ENCODE measurements at places on chromosomes 13 and 19. TPM values are rescaled to one million over a fixed set of nuclear protein-coding genes. Genes with fewer than 3 reads are reported as not detected.
A peak's percentile ranks its signal among the peaks of the same experiment; 100 is the strongest.

- no peaks in the 10 kb centered on the region for H3K36me3 ChIP-seq
- H3K4me3 ChIP-seq = no peak overlapping the region
- H3K27ac ChIP-seq = no peak overlapping the region
- peaks cover 6% of the 10 kb centered on the region for H3K4me1 ChIP-seq
Measured at GRCh38 chr13:21637296-21637695, 33.3 kb upstream of the MICU2 start.

- no peak overlapping the region for H3K27ac ChIP-seq
- no peaks in the 10 kb centered on the region for H3K36me3 ChIP-seq
- H3K4me3 ChIP-seq = no peak overlapping the region
- H3K4me1 ChIP-seq = no peaks in the 10 kb centered on the region
- DNase-seq = no peak
Measured at GRCh38 chr19:29702161-29702962, 12.7 kb downstream of the C19orf12 start.

DNA sequence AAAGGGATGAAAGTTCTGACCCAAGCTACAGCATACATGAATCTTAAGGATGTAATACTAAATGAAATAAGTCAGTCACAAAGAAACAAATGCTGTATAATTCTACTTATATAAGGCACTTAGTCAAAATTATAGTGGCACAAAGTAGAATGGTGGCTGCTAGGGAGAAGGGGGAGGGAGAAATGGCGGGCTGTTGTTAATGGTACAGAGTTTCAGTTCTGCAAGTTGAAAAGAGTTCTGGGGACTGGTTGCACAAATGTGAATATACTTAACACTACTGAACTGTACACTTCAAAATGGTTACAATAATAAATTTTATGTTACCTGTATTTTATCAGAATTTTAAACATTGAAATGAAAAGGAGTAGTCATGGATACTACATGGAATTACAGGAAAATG is 48.9 kb upstream of the CLDN10 start:
- no peak overlapping the region for H3K4me3 ChIP-seq
- no peaks in the 10 kb centered on the region for H3K27me3 ChIP-seq
- no peaks in the 10 kb centered on the region for H3K36me3 ChIP-seq

GRCh38 chr13:83955011-83955410 is 72.7 kb upstream of the SLITRK1 start:
- H3K4me1 ChIP-seq = no peaks in the 10 kb centered on the region
- no peaks in the 10 kb centered on the region for H3K36me3 ChIP-seq
- no peaks in the 10 kb centered on the region for H3K27me3 ChIP-seq
- DNase-seq = no peak
- H3K27ac ChIP-seq = no peak overlapping the region

DNA sequence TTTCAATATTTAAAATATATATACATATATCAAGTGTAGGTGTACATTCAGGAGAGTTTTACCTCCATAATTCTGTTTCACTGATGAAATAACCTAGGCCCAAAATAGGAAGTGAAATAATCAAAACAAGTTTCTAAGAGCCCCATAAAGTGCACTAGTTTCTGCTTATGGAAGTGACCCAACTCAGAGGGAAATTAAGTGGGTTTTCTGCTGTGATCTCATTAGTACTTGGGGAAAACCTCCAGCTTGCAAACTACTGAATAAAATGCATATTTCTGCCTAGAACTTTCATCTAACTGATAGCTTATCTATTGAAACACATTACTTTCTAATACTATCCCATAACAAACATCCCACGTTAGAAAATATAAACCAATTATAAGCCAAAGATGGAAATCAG is 45.4 kb upstream of the MIR17HG start:
- H3K4me3 ChIP-seq = no peak overlapping the region
- no peak overlapping the region for H3K27ac ChIP-seq
- no peaks in the 10 kb centered on the region for H3K27me3 ChIP-seq
- no peak for DNase-seq
- H3K36me3 ChIP-seq = no peaks in the 10 kb centered on the region

GRCh38 chr19:33159893-33160292 is 28.0 kb downstream of the WDR88 start:
- H3K4me3 ChIP-seq = no peak overlapping the region
- no peak for DNase-seq
- no peak overlapping the region for H3K27ac ChIP-seq

DNA sequence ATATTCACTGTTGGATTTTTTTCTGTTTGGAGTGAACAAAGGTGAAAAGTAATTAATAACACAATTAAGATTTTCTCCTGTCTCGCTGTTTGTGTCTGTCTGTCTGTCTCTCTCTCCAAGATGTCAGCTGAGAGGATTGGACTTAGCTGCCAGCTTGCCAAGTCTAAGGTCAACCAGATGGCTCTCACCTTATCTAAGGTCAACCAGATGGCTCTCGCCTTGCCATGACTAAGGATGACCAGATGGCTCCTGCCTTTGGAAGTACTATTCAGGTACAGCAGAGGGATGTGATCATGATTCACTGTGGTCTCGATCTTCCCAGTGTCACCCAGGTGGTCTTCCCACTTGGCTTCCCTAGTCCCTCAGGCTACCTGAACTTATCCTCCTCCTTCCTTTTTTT is 1436.4 kb downstream of the UQCRFS1 start:
- H3K4me3 ChIP-seq = no peak overlapping the region
- peaks cover 82% of the 10 kb centered on the region for H3K36me3 ChIP-seq
- no peaks in the 10 kb centered on the region for H3K27me3 ChIP-seq
- no peaks in the 10 kb centered on the region for H3K4me1 ChIP-seq
- H3K27ac ChIP-seq = no peak overlapping the region

GRCh38 chr13:113618455-113618854 is 33.9 kb downstream of the TFDP1 start:
- no peaks in the 10 kb centered on the region for H3K27me3 ChIP-seq
- H3K27ac ChIP-seq = no peak overlapping the region
- H3K4me1 ChIP-seq = peaks cover 9% of the 10 kb centered on the region
- DNase-seq = no peak
- peaks cover 16% of the 10 kb centered on the region for H3K36me3 ChIP-seq

DNA sequence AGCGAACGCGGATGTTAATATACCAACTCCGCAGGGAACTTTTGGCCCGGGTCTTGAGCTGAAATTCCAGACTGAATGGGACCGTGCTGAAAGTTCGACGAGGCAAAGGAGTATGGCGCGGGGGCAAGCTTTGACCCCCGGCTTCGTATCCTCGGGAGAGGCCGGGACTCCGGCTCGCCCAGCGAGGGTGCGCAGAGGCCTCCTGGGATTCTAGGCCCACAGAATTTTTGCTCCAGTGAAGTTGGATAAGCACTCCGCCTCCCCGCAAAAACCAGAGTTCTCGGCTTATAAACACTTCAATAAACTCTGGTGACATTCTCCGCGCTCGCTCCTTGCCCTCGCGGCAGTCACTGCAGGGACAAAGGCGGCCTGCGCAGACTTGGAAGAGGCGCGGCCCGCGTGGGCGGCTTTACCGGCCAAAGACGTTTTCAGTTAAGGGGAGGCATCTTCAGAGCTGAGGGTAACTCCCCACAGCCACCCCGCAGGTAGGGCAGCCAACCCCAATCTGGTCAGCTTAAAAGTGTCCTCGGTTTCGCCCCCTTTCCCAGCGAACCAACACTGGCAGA is 112.6 kb downstream of the KCNRG start:
- no peak for DNase-seq
- peak overlapping the region; percentile 85 for H3K4me3 ChIP-seq
- peak overlapping the region; percentile 90 for H3K27ac ChIP-seq
- peaks cover 40% of the 10 kb centered on the region for H3K4me1 ChIP-seq
- peaks cover 67% of the 10 kb centered on the region for H3K27me3 ChIP-seq

- no peaks in the 10 kb centered on the region for H3K36me3 ChIP-seq
- peaks cover 6% of the 10 kb centered on the region for H3K27me3 ChIP-seq
- peak within 1 kb of the TSS; percentile 94 for H3K27ac ChIP-seq
- DNase-seq = peak; percentile 89
Measured at GRCh38 chr19:38264486-38265212, at the start of gene SPINT2. TSS of gene SPINT2 (plus strand) at chr19:38264573. CDS start at chr19:38264893, 320 bp downstream.

Gene DNM2
- total RNA-seq = 123 TPM

Gene LYPD5
- 0.85 TPM for total RNA-seq

Gene AMER2
- 0.14 TPM for total RNA-seq

Gene ZNF20
- 9.0 TPM for total RNA-seq
